ENCODE measurements at places on chromosomes 12 and 14.

- no peak for DNase-seq
These were observed 199.5 kb downstream of the TMEM132D start for GRCh38 chr12:129704232-129704830.

- DNase-seq, result no peak
These were observed 31.7 kb upstream of the ST8SIA1 start for GRCh38 chr12:22366181-22366580.

- peak; percentile 35 for DNase-seq
These were observed 1.6 kb downstream of the ZFP36L1 start for GRCh38 chr14:68791078-68791901.

GRCh38 chr14:88521818-88522217 is 33.0 kb downstream of the PTPN21 start:
- DNase-seq, result no peak

- DNase-seq, result no peak
These were observed 23.1 kb downstream of the TMEM121 start for GRCh38 chr14:105549481-105549880.

DNA sequence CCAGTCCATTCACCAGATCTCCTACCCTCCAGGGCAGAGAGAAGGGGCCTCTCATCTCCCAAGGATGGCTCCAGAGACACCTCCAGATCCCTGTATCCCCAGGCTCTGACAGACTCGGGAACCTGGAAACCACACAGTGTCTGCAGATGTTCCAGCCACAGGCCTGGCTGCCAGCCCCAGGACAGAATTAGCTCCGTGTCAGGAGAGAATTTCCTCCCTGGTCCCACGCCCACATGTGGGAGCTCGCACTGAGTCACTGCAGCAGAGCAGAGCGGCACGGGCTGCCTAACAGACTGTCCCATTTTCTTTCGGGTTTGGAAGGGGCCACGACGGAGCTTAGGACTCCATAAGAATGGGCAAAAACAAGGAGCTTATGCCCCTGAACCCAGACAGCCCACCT is 33.6 kb downstream of the CMKLR1 start:
- no peak for DNase-seq

DNA sequence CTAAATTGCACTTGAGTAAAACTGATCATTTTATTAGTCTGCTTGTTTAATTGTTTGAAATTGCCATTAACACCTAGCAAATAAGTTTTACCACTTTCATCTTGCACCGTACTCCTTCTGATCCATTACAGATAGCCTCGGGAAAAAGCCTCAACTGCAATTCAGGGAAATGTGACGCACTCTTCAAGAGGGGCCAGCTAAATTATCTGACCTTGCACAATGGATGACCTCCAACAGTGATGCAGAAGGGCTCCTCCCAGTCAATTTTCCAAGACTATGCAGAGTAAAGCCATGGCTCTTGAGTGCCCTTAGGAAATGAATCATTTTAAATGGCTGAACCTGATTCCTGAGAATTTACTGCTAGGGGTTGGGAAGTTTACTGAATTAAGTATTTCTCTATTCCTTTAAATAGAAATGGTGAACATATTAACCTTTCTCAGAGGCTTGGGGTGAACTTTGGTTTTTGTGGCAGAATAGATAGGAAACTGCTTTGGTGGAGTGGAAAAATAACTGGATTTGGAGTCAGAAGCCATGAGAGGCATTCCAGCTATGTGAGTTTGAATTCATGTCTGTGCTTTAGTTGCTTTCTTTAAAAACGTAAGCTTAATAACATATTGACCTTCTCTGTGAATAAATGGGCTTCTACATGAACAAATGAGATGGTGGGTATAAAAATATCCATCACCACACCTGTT is 64.8 kb upstream of the OVCH1 start:
- DNase-seq, result peak; percentile 96

Measured in endothelial cell of umbilical vein (primary cell).